ENCODE measurements at places on chromosomes 7 and 10.

DNA sequence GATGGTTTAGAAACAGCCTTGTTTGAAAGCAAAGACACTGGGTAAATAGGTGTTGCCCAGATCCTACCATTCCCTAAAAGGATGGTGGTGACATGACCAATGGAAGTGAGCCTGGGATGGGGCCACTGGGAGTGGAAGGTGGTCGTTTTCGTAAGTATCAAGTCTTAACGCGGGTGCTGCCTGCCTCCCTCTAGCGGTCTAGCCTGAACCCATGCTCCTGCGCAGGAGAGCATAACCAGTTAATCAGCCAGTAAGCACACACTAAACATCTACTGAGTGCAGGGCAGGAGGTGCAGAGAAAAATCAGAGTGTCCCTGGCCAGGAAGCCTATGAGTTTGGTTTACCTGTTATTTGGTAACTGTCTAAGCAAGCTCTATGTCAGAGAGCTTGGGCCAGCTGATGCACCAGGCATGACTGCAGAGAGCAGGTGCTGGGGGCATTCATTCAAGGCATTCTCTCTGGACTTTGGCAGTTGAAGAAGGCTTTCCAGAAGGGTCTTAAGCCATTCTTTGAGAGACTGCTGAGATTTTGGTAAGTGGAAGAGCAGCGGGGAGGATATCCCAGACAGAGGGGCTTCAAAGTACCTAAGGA is 930 bp downstream of the GARIN1A start:
- DNase-seq = no peak

DNA sequence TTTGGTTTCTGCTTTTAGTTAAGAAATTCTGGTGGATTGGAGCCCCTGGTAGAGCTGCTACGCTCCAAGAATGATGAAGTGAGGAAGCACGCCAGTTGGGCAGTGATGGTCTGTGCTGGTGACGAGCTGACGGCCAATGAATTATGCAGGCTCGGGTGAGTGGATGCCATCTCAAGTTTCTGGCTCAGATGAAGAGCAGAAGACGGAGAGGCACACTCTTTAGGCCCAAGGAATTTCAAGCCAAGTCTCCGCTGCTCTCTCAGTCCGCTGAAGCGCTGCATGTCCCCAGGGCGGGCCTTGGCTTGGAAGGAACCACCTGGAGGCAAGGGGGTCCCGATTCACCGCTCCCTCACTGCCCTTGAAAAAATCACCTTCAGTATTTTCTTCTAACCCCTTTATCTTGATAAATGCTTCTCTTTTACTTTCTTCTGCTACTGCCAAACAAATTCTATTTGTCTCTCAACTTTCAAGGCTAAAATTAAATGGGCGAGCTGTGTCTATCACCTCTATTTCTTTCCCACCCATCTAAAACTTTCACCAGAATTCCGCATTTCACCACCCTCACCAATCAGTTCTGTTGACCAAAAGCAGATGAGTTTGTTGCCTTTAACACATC is 74.2 kb downstream of the ARMC3 start:
- DNase-seq = no peak

DNA sequence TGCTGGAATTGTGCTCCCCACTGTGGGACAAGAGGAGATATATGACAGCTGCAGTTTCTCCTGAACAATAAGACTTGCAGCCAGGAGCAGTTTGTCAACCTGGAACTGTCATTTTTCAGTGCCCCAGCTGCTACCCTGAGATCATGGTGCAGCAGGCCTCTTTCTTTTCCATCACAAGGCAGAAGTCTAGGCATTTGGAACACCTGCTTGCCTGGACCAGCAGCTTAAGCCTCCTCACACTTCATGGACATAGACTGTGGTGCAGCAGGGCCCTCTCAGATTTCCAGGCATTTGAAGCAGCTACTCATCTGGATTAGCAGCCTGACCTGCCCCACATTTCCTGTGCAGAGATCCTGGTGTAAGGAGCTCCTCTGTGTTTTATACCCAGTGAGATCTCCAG is 450.7 kb upstream of the TEX47 start:
- DNase-seq = no peak

DNA sequence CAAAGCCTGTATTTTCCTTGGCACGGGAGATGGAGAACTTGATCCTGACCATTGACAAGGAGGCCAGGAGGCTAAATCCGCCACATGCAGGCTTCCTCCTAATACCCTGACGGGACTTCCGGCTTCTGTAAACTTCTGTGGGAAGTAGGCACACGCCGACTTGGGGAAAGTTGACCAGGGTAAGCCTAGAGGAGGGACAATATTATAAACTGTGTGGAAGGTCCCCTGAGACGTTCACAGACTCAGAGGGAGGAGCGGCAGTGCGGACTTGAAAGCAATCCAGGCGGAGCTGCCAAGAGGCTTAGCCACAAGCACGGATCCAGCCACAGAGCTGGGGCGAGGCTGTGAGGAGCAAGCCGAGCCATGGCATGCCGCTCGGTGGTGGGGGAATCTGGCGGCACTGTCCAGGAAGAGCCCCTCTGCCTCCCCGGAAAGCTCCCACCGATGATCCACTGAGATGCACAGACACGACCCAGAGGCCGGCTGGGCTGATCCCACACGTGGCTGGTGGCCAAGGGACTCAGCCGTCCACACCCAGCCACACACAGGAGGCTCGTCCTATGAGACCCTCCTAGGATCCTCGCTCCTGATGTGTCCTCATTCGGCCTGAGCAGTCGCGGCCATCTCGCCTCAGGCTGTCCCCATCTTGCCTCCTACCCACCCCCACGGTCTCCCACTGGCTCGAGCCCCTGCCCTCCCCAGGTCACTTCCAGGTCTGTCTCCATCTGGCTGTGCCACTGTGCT is 40.0 kb upstream of the INSIG1 start:
- no peak for DNase-seq

- no peak for DNase-seq
Observed at GRCh38 chr7:17611611-17612010, 313.2 kb downstream of the AHR start.

DNA sequence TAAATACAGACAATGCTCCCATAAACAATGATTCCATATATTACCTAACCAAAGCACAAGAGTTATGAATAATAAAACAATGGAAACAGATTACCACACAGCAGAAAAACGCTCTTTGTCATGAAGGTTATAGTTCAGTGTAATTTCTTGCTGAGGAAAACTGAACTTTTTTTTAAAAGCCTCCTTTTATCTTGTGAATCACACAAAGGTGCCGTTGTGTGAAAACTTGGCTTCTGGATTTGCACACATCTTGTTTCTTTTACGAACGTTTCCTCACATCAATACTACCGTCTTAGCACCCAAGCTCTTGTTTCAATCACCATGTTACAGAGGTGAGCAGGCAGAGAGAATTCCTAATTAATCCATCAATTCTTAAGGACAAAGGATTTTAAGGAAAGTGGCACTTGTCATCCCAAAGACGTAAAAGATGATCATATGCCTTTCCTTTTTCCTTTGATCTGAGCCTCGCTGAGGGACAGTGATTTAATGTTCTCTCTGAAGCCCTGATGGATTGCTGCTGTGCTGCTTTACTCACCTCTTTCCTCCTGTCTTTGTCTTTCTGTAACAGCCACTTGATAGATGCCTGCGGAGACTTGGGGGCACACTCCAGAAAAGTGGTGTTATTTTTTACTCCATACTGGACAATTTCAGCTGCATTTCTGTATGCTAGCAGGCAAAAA is 110.1 kb downstream of the CD36 start:
- no peak for DNase-seq

DNA sequence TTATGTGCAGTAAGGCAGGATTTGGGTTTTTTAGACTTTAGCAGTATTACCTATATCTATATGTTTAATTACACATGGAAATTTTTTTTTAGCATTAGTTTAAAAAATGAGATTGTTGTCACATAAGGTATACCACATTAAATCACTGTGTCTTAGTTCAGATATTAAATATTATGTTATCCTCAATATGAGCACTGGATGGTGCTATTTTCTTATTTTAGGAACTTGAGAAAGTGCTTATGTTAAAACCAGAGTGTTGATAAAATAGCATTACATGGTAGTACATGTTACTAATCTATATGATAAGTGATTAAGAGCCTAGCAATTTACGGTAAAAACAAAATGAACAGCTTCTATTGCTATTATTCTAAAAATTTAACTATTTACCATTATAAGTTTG is 28.8 kb downstream of the MIOS start:
- no peak for DNase-seq

DNA sequence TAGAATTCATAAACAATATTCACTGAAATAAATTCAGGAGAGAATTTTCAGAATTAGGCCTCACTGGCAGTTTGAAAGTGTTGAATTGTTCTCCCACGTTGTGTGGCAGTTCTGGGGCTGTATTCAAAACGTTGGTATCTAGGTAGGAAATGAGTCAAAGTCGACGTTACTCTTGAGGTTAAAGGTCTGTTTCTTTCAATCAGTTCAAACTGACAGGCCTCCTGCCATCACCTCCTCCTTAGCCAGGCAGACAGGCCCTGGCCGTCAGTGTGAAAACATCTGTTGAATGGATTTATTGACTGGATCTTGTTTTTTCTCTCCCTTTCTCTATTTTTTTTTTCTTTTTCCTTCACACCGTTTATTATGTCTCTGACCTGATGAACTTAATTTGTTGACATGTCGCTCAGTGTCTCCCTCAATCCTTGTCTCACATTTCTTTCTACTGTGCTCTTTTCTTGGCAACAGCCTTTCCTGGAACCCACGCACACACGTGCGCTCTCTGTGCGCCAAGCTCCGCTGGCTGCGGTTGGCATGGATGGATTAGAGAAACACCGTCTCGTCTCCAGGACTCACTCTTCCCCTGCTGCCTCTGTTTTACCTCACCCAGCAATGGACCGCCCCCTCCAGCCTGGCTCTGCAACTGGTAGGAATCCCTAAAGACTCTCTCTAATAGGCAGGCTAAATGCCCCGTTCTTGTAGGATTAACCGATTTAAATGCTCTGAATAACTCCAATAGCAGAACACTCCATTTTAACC is 231.7 kb downstream of the HDAC9 start:
- no peak for DNase-seq

GRCh38 chr10:19705250-19705649 is 111.0 kb upstream of the PLXDC2 start:
- no peak for DNase-seq

DNA sequence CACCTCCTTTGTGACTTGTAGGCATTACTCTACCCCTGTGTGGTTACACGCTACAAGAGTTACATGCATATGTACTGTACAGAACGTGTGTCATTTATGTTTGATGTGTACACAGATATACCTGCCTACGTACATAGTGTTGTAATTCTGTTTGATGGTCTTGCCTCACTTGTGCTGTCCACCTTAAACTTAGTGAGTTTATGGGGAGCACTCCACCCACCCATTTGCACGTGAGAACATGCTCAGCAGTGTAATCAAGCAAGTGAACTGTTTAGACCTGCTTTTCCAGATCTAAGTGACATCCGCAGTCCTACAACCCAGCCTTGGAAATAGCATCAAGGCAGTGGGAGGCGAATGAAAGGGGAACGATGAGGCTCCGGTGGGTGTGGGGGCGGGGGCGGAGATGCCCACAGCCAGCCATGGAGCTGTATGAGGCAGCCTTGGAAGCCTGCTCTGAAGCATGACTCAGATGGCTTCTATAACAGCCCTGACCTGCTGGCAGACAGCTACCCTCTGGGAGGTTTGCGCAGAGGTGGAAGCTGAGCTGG is 52.1 kb downstream of the SUFU start:
- DNase-seq = no peak

- DNase-seq = no peak
Observed at GRCh38 chr7:29639886-29640595, 76.4 kb downstream of the PRR15 start.

- DNase-seq = no peak
Observed at GRCh38 chr10:113459626-113460280, 93.1 kb upstream of the HABP2 start.

- no peak for DNase-seq
Observed at GRCh38 chr7:70694971-70695794, 436.8 kb upstream of the GALNT17 start.
